ENCODE measurements at places on chromosomes 2 and 18. TPM values are rescaled to one million over a fixed set of nuclear protein-coding genes. Genes with fewer than 3 reads are reported as not detected.

The GPN1 gene
- 103 TPM for polyA plus RNA-seq

The TUBA3E gene
- not detected for polyA plus RNA-seq

The DPYSL5 gene
- polyA plus RNA-seq = not detected

The SRBD1 gene
- polyA plus RNA-seq = 5.8 TPM

The CELF4 gene
- polyA plus RNA-seq = not detected

The USP34 gene
- polyA plus RNA-seq = 54.7 TPM

The VAMP8 gene
- 323 TPM for polyA plus RNA-seq

The IL36A gene
- polyA plus RNA-seq = not detected

The CCDC148 gene
- polyA plus RNA-seq = 0.13 TPM

The CD207 gene
- not detected for polyA plus RNA-seq

The ATP6V1C2 gene
- polyA plus RNA-seq = 0.49 TPM

The POMC gene
- not detected for polyA plus RNA-seq
